ENCODE measurements at places on chromosomes 12 and 14.

DNA sequence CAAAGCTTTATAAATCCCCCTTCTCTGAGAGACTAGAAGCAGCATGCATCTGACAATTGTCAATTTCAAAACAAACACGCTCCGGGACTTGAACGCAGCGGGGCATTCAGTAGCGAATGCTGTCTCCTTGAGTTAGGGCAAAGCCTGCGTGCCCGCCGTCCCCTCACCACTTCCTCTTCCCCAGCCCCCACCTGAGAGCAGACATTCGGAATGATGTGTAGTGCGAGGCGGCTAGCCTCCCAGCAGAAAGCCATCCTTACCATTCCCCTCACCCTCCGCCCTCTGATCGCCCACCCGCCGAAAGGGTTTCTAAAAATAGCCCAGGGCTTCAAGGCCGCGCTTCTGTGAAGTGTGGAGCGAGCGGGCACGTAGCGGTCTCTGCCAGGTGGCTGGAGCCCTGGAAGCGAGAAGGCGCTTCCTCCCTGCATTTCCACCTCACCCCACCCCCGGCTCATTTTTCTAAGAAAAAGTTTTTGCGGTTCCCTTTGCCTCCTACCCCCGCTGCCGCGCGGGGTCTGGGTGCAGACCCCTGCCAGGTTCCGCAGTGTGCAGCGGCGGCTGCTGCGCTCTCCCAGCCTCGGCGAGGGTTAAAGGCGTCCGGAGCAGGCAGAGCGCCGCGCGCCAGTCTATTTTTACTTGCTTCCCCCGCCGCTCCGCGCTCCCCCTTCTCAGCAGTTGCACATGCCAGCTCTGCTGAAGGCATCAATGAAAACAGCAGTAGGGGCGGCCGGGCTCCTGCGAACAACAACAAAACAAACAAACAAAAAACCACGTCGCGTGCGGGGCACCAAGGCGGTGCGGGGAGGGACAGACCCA is 2.2 kb downstream of the PRMT8 start:
- DNase-seq, result no peak

GRCh38 chr12:52993558-52993869 is 12.7 kb upstream of the EIF4B start:
- DNase-seq, result no peak

DNA sequence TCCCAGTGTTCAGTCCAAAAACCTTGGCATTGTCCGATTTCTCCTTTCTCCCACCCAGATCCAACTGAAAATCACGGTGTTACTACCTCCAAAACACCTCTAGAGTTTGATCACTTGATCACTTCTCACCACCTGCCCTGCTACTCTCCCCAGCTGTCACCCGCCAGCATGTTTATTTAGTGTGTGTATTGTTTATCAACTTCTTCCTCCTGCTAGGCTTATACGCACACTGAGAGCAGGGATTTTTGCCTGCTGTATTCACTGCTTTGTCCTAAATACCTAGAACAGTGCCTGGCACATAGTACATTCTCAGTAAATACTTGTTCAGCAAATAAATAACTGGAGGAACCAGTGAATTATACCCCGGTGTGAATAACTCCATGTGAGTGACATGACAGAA is 5.0 kb downstream of the BDKRB1 start:
- DNase-seq, result no peak

- DNase-seq, result no peak
Observed at GRCh38 chr12:5051913-5052312, 8.2 kb downstream of the KCNA5 start.

DNA sequence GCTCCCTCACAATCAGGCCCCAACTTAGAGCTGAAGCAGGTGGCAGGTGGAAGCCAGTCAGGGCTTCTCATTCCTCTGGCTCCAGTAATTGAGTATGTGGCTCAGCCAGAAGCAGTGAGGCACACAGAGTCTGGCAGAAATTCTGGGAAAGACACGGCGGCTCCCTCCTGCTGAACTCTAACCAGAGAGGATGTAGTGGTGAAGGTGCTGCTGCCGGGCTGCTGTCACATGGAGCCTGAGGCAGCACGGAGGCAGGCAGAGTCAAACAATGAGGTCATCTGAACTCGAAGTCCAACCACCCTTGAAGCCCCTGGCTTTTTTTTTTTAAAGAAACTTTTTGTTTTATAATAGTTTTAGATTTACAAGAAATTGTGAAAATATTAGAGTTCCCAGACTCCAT is 33.4 kb upstream of the SMOC1 start:
- no peak for DNase-seq

DNA sequence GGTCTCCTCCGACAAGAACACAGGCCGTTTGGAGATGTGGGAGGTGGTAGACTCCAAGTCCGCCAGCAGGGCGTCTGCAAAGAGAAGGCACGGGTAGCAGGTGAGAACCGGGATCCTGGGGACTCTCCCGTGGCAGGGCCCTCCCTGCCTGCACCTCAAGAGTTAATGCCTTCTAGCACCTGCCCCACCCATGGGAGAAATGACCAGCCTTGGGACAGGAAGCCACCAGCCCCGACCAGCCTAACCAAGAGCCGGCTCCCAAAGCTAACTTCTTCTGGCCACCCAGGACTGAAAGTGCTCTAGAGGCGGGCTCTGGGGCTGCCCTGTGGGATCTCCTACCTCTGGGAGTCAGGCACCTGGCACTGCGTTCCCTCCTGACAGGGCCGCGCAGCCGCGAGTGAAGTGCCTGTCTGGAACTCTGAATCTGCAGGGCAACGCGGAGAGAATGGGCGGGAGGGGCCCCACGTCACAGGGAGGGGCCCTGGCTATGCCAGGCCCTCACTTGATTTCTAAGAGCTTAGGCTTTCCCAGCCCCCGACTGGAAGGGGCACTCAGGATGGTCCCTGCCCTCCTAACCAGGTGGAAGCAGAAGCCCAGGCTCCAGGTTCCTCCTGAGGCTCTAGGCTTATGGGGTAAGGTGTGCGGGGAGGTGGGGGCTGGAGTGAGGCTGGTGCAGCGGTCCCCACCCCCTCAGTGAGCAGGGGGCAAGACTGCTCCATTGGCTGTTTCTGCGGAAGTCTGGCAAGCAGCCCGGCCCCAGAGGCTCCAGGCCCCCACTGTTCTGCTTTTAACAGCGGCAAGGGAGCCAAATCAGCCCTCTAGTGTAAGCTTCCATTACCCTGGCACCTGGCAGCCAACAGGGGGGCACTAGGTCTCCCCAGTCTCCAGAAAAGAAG is 23.6 kb upstream of the RPLP0 start:
- DNase-seq, result no peak

DNA sequence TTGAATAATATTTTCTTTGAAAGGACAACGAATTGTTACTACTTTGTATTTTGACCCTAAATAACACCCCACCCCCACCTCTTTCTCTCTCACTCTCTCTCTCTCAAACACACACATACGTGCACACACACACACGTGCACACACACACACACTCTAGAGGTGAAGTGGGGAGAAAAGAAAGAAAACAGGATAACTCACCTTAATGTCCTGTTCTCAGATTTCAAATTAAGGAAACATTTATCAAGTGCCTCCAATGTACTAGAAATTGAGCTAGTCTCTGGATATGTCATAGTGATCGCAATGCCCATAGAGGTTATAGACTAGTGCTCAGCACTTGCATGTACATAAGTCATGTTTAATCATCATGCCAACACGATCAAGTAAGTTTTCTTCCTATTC is 1483.6 kb upstream of the SEL1L start:
- DNase-seq, result no peak

DNA sequence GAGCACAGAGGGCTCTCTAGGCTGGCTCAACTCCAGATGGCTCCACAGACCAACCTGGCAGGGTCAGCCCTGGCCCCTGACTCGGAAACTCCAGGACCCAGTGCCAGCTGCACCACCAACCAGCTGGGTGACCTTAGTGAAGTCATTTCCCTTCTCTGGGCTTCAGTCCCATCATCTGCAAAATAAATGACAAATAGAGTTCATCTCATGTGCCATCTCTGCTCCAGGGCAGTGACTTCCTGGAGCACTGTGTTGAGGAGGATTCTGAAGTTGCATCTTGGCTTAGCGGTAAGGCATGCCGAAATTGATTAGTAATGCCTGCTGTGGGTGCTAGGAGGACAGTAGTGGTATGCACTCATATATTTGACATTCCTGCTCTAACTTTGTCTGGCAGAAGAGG is 31.5 kb downstream of the DTX1 start:
- DNase-seq, result no peak

DNA sequence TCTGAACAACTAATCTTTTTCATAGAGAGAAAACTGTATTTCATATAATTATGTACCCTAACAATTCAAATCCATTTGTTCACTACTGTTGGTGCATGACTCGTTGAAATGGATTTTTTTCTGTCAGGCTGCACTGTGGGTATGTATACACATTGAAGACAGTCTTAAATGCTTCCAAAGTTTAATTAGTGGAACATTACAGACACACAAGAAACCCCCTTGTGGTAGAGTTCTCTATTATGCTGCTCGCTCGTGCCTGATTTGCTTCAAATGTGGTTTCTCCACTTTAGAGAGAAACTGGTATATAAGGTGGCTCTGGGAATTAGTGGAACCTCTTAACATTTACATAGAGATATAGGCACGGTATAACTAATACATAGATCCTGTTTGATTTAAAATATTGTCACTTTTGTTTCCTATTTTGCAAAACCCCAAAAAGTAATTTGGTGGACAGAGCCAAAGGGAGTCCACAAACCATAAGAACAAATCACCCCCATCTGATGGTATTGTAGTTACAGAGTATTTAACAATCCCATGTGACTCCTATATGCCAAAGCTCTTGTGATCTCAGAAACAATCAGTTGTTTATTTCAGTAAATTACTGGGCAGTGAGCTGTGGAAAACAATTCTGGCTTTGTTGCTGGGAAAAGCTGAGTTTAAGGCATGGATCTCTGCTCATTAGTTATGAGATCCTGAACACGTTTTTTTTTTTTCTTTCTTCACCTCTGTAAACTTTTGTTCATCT is 159.5 kb downstream of the BRMS1L start:
- no peak for DNase-seq

DNA sequence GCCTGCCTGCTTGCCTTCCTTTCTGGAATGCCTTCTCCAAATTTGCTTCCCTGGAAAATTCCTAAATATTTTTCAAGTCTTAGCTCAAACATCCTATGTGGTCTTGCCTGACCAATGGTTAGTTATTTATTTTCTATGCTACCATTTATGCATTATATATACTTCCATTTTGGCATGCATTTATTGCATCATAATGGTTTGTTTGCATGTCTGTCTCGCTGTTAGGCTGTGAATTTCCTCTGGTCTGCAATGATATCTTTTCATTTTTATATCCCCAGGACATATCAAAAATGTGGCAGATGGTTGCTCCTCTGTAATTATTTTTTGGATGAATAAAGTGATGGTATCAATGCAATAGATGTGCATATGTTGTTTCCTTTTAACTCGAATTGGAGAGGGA is 30.5 kb downstream of the ATL1 start:
- no peak for DNase-seq

DNA sequence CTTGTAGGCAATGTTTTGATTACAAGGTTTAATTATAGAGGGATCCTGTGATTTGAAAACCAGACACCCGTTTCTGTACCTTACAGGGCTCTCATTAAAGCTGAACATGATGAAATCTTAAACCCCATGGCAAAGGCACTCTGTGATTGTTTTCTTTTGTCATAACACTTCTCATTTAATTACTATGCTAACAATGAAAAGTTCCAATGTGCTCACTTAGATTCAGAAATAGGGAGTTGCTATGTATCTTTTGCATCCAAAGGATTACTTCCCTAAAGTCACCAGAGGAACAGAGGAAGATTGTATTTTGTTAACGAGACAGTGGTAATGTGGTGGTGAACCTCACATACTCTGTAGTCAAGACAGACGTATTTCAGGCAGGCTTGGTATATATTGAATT is 81.5 kb upstream of the MYF6 start:
- DNase-seq, result no peak

- no peak for DNase-seq
Observed at GRCh38 chr14:24078146-24078545, 6.8 kb downstream of the CPNE6 start.

DNA sequence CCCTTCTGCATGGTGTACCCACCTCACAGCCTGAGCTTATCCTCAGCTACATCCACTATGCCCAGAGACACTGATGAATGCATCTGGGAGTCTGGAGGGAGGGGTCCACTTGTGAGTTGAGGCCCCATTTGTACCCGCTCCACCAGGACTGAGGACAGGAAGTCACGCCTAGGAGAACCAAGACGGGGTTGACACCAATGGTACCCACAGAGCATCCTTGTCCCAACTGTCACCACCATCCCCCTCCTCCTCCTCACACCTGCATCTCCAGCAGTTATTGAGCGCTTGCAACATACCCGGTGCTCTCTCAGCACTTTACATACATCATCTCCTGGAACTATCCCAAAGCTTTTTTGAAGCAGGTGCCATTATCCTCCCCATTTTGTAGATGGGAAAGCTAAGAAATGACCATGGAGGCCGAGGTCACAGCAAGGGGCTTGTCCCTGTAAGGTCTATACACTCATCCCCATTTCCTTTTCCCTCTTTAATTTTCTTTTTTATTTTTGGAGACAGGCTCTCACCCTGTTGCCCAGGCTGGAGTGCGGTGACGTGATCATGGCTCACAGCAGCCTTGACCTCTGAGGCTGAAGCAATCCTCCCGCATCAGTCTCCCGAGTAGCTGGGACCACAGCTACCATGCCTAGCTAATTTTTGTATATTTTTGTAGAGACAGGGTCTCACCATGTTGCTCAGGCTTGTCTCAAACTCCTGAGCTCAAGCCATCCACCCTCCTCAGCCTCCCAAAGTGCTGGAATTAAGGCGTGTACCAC is 31.7 kb downstream of the DGLUCY start:
- DNase-seq, result peak; percentile 40

- DNase-seq, result no peak
Observed at GRCh38 chr14:99980299-99980698, 84.9 kb upstream of the EVL start.

- DNase-seq, result no peak
Observed at GRCh38 chr12:20421421-20421820, 53.1 kb downstream of the PDE3A start.
